ENCODE measurements at places on chromosomes 5 and 9.

- DNase-seq, result no peak
Observed at GRCh38 chr5:146734936-146735577, 143.5 kb downstream of the PPP2R2B start.

- DNase-seq, result no peak
Observed at GRCh38 chr9:76644171-76644570, 120.1 kb upstream of the PCA3 start.

DNA sequence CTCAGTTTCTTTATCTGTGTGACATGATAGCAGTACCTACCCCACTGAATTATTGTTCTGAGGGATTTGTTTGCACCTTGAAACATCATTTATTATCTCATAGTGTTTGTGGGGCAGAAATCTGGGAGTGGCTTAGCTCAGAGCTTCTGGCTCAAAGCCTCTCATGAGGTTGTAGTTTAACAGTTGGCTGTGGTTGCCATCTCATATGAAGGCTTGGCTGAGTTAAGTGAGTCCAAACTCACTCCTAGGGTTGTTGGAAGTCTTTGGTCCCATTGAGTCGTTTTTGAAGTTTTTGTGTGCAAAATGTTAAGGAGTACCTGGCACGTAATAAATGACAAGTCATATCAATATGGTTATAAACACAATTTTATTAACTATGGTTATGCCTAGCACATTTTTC, 3.6 kb upstream of the JAKMIP2 start:
- no peak for DNase-seq

DNA sequence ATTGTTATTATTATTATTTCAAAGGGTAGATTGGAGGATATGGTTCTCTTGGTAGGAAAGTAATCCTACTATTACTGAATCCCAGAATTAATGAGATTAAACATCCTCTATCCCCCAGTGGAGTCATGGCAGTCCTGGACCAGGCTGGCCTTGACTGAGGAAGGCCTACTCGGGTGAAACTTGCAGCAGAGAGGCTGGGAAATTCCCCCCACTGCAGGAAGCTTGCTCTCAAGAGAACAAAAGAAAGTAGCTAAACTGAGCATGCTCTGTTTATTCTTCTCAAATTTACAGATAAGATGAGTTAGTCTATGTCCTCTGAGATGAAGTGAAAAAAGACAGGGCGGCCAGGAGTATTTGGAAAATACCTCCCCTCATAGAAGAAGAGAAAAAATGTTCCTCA, 233.9 kb upstream of the RPS23 start:
- DNase-seq, result no peak

GRCh38 chr5:8905021-8905420, 640.9 kb downstream of the SEMA5A start:
- DNase-seq, result no peak

DNA sequence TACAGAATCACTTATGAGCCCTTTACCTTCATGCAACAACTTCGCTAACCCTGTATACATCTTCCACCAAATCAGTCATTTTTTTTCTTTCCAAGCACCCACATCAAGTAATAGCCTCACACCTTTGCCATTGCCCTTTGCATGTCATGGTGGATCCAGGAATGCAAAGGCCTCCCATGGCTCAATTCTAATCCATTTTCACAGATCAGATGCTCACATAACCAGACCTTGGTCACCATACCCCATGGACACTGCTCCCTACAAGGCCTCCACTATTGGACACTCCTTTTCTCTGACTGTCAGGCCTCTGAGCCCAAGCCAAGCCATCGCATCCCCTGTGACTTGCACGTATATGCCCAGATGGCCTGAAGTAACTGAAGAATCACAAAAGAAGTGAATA, 179.5 kb downstream of the RASEF start:
- DNase-seq, result no peak

DNA sequence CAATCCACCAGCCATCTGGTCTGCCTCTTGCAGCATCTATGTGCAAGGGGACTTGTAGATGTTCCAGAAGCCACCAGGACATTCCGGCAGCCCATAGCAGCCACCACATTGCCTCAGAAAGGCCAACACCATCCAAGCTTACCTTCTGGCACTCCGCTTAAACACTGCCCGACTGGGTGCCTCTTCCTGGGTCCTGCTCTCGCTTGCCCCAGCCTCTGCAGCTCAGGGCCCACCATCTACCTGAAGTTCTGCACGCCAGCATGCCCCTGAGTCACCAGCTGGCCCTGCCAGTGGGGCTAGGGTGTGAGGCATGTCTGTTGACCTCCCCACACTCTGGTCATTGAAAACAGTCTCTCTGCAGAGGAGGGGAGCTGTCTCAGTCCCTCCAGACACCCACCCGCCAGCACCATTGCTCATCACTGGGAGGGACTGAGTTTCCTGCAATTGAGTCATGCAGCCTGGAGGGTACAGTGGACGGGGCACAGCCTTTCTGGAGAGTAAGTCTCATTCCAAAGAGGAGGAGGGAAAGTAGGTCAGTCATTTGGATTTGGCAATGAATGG, 16.9 kb upstream of the COL5A1 start:
- no peak for DNase-seq

DNA sequence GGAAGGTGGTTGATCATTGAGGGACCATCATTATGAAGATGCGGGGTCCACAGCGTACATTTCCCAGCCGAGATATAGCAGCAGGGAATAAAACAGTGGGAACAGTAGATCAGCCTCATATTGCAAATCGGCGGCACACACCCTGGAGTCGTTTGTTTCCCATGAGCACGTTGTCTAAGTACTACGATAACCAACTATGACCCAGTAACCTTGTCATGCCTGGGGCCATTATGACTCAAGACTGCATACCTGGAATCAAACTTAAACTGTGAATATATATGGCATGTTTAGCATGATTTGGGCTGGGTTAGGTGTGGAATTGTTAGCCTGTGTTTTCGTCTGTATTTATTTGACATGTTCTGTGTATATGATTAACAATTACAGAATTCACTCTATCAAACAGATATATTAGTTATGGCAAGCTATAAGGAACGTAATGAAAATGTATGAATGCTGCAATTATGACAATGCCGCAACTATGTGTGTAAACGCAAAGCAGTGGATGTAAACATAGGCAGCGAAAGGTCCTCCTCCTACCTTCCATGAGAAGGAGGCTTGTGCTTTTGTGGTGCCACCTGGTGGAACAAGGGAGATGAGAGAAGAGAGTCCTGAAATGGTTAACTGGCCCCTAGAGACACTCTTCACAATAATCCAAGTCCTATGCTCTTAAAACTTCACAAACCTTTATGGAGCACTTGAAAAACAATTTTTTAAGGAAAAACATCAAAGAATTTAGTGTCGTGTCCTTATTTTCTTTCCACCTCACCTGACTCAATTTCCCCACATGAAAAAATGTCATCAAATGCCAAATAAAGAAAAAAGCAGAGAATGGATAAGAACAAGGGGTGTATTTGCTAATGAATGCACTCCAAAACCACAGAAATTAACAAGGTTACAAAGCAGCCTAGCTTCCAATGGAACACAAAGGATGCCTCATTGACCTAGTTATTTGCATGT, 47.1 kb downstream of the SEMA5A start:
- no peak for DNase-seq

DNA sequence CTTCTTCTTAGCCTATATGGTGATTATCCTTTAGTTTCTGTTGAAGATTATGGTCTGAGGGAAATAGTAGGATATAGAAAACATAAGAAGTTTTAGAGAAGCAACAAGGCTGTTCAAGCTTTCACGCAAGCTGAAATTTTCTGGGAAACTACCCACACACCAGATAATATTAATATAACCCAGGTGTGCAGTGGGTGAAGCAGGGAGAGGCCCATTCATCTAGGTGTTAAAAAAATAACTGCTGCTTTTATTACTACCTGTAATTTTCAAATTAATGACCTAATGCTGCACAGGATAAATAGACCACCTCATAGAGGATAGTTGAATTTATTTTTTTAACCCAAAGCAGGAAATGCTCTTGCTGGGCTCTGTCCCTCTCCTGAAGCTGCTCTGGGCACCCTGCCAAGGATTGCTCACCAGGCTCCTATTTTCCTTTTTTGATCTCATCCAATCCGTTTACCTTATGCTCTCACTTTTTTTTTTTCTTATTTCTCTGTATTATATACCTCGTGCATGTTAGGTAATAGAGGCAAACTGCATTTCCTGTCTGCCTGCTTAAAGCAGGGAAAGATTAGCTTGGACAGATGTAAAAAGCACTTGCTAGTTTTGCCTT, 124.3 kb upstream of the SLC12A2 start:
- DNase-seq, result no peak

DNA sequence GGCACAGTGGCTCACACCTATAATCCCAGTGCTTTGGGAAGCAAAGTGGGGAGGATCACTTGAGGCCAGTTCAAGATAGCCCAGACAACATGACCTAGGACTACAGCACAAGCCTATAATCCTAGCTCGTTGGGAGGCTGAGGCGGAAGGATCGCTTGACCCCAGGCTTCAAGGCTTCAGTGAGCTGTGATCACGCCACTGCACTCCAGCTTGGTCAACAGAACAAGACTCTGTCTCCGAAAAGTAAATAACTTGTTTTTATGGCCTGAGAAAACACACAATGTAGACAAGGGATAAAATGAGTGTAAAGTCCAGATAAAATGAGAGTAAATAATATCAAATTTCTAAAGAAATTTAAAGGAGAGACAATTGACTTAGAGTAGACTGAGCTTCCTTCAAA, 26.3 kb downstream of the SHLD3 start:
- no peak for DNase-seq

GRCh38 chr9:91795598-91796241, 154.3 kb downstream of the ROR2 start:
- no peak for DNase-seq

GRCh38 chr5:126236994-126237393, 186.2 kb upstream of the GRAMD2B start:
- DNase-seq, result no peak

DNA sequence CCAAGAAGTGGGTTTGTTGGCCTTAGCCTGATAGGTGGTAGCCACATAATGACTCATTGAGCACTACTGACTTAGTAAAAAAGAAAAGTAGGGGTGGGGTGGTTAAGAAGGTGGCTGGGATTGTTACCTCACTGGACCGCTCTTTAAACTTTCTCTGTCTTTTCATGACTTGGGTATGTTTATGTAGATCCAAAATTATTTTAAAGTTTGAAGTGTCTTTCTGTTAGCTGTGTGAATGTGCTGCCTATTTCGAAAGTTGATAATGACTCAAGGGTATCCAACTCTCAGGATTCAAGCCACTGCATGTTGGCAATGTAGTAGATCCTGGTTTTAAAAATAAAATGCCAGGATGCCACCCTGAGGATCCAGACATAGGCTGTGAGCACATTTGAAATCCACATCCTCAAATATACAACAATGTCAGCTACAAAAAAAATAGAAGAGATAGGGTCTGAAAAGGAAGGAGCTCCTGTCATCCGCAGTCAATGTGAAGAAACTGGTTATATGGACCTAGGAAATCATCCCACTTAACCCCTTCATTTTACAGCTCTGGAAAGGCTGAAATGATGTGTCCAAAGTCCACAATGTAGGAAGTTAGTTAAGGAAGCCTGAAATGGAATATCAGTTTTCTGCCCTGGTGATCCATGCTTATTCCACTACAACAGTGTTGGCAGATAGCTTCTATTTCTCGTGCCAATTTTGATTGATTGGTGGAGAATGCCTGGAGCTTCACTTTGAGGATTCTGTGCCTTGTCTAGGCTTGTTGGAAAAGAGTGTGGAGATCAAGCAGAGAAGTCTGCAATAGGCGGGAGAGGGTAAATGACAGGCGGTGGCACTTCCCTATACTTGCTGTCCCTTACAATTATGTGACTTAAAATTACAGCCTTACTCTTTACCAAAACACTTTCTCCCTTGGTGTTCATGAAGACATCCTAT, 23.4 kb downstream of the ZNF462 start:
- DNase-seq, result no peak
